ENCODE measurements at places on chromosomes 11 and 22.

DNA sequence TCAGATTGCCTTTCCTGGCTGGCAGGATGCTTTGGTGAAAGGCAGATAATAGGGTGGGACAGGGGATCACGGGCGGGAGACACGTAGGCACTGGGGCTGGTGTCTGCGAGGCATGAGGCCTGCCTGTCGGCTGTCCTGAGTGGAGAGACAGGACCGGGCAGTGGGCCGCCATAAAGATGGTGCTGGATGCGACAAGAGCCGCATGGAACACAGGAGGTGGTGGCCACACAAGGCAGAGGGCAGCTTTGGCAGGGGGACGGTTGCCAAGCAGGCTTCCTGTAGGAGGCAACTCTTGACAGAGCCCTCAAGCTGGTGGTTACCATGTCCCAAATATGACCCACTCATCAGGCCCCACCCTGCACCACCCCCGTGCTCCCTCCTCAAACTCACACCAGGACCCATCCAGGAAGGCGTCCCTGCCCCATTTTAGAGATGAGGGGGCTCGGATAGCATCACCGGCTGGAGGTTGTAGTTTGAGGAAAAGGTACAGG, 4.9 kb upstream of the PPARA start:
- no peak for DNase-seq

- no peak for DNase-seq
Measured at GRCh38 chr22:28410050-28410816, 269.4 kb downstream of the TTC28 start.

DNA sequence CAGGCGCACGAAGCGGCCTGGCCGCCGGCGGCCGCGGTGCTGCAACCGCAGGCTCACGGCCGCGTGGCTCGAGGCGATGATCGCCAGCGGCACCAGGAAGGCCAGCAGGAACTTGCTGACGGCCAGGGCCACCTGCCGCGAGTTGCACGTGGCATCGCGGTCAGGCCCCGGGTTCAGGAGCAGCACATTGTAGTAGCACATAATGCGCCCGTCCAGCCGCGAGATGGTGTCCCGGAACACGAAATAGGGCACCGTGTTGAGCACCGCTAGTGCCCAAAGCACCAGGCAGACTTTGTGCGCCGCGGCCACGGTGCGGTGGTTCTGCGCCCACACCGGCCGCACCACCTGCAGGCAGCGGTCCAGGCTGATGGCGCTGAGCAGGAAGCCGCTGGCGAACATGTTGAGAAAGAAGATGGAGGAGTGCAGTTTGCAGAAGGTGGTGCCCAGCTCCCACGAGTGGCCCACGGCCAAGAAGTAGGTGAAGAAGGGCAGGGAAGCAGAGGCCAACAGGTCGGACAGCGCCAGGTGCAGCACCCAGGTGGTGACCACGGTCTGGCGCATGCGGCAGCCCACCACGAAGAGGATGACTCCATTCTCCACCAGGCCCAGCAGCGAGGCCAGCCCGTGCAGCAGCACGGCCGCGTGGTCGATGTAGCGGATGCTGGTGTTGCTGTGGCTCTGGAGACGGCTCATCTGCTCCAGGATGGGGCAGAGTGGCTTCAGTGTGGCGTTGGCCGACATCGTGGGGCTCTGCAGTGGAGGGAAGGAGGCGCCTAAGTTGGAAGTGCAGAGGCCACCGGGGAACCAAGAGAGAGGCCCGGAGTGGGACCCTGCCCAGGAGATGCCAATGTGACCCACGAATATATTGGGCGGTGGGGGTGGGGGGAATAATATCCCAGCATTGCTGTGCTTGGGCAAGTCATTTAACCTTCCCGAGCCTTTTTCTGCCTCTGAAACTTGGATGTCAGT, 2.5 kb downstream of the PTGDR2 start:
- no peak for DNase-seq

DNA sequence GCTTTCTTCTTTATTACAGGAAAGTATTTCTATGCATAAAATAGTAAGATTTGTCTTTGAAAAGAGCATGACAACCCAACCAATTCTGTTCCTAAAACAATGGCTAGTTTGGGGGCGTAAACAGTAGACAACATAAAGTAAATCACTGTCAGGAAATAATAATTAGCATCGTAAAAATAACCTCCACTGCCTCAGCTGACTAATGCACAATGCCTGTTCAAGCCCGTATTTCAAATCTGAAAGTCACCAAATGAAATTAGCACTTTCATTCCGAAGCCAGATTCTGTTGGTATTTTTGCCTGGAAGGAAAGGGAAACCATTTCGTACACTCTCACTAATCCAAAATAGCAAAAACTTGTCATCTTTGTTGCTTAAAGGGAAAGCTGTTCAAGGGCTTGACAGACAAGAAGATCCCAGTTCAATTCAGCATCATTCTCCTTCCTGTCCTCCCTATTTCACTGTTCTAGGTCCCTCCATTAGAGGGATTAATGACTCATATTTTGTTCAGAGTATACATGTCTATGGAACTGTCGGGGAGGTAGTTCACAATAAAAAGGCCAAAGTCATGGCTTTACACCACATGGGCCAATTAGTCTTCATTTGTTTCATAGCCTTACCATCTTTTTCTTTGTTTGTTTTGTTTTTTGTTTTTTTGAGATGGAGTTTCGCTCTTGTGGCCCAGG, 154.7 kb downstream of the CADM1 start:
- no peak for DNase-seq

GRCh38 chr11:106999196-106999595, 19.1 kb downstream of the GUCY1A2 start:
- no peak for DNase-seq

DNA sequence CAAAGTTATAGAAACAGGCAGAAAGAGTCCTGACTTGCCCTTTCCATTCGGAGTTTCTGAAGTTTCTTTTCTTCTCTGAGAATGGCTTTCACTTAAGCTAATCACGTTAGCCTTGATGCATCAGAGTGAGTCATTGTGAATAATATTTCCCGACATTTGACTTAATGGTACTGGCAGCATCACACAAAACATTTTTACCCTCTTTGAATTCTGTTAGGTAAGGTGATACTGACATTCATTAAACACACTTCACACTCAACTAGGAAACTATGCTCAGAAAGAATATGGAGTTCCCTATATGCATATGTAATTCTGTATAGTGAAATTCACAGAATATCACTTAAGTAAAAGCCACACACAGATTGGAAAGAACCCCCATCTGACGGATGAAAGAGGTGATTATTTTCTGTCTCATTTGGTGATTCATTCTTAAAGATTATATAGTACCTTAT, 120.8 kb upstream of the ARHGAP20 start:
- DNase-seq = peak; percentile 35

Measured in non-pigmented ciliary epithelial cell (primary cell).